Hepatocyte (in vitro differentiated cells): ENCODE measurements at places on chromosomes 5 and 9. TPM values are rescaled to one million over a fixed set of nuclear protein-coding genes. Genes with fewer than 3 reads are reported as not detected.

DEPDC1B gene
- 27.5 and 37.3 TPM in 2 replicates for total RNA-seq

DNA sequence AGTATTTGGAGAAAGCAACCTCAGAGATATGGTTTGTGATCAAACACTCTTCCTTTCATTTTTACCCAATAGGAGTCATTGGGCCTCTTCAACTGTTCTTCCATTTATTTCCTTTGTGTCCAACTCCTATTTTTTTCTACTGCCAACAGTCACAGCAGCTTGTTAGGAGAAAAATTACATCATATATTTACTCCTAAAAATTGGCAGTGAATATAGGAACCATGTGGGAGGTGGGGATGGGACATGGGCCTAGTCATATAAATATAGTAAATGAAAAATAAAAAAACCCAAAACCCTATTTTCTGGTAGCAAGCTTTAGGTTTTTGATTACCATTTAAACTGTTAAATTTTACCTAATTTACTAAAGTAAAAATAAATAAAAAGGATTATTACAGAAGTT is 134.9 kb upstream of the MPDZ start:
- H3K4me3 ChIP-seq: no peak overlapping the region
- no peaks in the 10 kb centered on the region for H3K4me1 ChIP-seq
- H3K27ac ChIP-seq: no peak overlapping the region
- DNase-seq: no peak
- no peaks in the 10 kb centered on the region for H3K27me3 ChIP-seq

DNA sequence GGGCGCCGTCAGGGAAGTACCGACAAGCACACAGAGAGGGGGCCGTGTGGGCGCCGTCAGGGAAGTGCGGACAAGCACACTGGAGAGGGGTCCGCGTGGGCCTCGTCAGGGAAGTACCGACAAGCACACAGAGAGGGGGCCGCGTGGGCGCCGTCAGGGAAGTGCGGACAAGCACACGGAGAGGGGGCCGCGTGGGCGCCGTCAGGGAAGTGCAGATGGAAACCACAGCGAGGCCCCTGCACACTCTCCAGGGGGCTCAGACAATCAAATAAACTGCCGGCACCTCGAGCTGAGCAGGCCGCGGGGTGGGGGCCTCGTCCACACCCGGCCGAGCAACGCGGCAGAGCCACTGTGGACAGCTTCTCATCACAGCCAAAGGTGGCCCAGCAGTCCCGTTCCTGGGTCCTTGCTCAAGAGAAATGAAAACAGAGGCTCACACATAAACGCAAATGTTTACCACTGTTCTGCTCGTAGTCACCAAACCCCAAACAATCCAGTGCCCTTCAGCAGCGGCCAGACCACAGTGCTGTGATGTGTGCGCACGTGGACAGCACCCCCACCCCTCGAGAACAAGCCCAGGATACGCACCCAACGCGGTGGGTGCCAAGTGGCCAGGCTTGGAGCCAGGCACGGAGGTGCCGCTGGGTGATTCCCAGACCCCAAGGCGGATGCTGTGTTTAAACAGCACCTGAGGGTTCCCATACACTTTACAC is 24.7 kb downstream of the TPPP start:
- no peak for DNase-seq
- no peak overlapping the region for H3K4me3 ChIP-seq
- no peaks in the 10 kb centered on the region for H3K27me3 ChIP-seq
- H3K36me3 ChIP-seq: no peaks in the 10 kb centered on the region

DNA sequence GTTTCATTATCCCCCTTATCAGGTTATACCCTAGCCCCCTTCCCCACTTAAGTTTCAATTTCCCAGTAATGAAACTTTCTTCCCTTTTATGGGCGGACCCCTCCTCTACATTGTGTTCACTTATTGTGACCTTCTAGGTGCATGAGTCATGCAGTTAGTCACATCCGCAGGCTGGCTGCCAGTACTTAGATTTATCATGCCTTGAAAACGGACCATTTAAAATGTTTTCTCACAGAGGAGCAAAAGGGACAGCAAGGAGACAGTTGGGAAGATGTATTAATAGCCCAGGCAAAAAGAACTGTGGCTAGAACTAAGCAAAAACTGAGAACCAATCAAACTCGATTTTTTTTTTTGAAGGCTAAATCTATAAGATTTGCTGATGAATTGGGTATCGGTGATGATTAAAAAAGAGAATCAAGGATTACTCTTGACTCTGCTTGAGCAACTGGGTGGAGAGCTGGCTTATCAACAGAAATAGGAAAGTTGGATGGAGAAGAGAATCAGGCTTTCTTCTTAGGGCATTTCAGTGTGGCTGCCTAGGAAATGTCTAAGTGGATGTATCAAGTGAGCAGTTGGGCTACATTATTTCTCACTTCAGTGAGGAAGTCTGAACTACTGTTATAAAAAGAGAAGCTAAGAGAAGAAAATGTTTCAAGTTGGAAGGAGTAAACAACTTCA is 615.0 kb downstream of the HINT1 start:
- H3K4me3 ChIP-seq: no peak overlapping the region
- no peak for DNase-seq
- H3K4me1 ChIP-seq: no peaks in the 10 kb centered on the region

- DNase-seq: no peak
- no peak overlapping the region for H3K4me3 ChIP-seq
- H3K36me3 ChIP-seq: no peaks in the 10 kb centered on the region
- H3K27me3 ChIP-seq: no peaks in the 10 kb centered on the region
- H3K27ac ChIP-seq: no peak overlapping the region
- H3K4me1 ChIP-seq: no peaks in the 10 kb centered on the region
These were observed 46.4 kb downstream of the RBM27 start for GRCh38 chr5:146249801-146250200.

DNA sequence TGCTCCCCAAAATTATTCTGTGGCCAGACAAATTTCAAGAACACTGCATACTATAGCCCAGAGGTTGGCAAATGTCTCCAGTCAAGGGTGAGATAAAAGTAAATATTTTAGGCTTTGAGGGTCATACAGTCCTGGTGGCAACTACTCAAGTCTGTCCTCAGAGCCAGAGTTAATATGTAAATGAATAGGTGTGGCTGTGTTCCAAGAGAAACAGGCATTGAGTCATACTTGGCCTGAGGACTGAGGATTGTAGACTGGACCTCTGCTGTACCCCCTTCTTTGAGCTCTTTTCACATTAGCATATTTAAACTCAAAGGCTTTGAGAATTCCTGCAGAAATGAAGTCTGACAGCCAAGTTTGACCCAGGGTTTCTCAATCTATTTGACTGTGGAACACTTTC is 129.2 kb upstream of the PTCH1 start:
- no peak overlapping the region for H3K4me3 ChIP-seq
- H3K4me1 ChIP-seq: no peaks in the 10 kb centered on the region
- H3K36me3 ChIP-seq: no peaks in the 10 kb centered on the region
- DNase-seq: no peak
- no peaks in the 10 kb centered on the region for H3K27me3 ChIP-seq

GRCh38 chr9:87781331-87781730 is 55.4 kb downstream of the CTSL start:
- DNase-seq: no peak
- H3K4me3 ChIP-seq: no peak overlapping the region
- H3K4me1 ChIP-seq: peaks cover 5% of the 10 kb centered on the region
- no peaks in the 10 kb centered on the region for H3K27me3 ChIP-seq
- H3K36me3 ChIP-seq: no peaks in the 10 kb centered on the region

DNA sequence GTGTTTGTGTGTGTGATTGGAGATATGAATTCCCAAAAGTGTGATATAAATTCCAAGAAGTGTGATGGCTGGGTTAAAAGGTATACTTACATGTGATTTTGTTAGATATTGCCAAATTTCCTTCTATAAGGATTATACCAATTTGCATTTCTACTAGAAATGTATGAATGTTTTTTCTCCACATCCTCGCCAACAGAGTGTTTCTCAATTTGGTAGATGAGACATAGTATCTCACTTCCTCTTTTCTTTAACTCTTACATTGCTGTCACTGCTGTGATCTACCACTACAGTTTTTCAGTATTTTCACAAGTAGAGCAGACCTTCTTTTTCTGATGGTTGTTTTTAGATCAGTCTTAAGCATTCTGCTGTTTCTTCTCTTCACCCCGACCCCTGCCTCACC is 111.3 kb downstream of the FER start:
- H3K4me1 ChIP-seq: no peaks in the 10 kb centered on the region
- H3K36me3 ChIP-seq: no peaks in the 10 kb centered on the region
